A172 (cell line): ENCODE measurements at places on chromosomes 11 and 22.

- DNase-seq = no peak
Observed at GRCh38 chr22:45930324-45930723, 46.6 kb downstream of the WNT7B start.

DNA sequence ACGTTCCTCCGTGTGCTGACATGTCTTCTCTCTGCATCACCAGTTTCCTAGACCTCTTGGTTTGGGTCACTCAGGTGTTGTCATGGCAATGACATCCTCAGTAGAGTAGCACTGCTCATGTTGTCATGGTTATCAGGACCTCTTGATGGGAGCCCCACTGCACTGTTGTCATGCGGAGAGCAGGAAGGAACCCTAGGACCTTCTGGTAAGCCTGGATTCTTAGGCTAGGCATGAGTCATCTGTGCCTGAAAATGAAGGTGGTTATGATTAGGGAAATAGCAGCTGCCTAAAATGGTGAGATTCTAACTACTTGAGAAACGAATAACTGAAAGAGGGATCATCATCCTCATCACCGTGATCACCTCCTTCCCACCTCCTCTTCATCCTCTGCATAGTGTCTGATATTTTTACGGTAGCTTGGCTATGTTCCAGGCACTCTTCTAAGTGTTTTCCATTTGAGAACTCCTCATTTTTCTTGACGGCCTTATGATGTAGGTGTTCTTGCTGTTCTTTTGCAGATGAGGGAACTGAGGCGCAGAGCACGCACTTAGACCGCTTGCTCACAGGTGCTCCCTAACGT lies 858.4 kb downstream of the NTM start:
- DNase-seq = no peak

DNA sequence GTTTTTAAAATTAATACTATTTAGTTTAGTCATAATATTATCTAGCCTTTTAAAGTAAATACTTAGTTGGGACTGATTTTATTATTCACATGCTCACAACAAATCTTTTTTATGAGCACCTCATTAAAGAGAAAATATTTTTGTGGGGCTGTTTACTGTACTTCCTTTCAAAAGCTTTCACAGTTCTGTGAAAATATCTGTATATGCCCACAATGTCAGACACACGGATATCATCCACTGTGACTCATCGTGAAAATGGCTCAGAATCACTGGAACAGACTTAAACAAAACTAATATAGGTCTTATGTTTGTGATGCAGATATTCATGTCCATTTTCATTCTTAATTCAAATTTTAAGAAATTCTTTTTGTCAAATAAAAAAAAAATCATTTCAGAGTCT lies 305.2 kb downstream of the RAB38 start:
- no peak for DNase-seq

DNA sequence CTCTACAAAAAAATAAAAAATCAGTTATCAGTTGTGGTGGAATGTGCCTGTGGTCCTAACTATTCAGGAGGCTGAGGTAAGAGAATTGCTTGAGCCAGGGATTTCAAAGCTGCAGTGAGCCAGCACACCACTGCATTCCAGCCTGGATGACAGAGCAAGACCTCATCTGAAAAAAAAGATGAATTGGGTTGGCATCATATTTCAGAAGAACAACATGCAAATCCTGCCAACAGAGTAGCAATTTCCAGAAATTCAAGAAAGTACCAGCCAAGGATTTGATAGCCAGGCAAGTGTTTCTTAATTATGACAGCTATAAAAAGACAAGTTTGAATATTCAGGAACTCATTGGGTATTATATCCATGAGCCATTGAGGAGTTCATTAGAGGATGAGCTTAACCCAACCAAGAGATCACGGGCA lies 75.2 kb downstream of the USP47 start:
- peak; percentile 14 for DNase-seq

DNA sequence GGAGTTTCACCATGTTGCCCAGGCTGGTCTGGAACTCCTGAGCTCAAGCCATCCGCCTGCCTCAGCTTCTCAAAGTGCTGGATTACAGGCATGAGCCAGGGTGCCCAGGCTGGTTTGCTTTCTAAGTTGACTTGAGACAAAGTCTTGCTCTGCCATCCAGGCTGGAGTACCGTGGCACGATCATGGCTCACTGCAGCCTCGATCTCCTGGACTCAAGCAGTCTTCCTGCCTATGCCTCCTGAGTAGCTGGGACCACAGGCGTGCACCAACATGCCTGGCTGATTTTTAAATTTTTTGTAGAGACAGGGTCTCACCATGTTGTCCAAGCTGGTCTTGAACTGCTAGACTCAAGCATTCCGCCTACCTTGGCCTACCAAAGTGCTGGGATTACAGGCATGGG lies 31.0 kb downstream of the SNU13 start:
- DNase-seq = no peak

DNA sequence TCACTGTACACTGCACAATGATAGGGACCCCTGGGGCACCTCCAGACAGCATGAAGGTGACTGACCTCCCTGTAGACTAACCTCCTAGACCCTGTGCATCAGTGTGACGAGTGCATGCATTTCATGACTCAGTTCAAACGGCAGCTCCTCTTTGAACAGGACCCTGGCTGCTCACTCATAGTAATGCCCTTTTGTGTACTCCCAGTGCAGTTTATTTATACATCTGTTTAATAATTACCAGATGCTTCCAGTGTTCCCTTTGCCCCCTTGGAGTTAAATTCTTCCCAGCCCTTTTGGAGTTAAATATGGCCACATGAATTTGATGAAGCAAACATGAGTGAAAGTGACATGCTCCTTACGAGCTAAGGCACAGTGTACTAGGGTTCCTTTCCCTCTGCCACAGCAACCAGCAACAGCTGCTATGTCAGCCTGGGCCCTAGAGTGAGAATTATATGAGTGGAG lies 72.4 kb downstream of the PANX1 start:
- no peak for DNase-seq

- DNase-seq = no peak
Observed at GRCh38 chr22:46602025-46602424, 18.2 kb upstream of the GRAMD4 start.

DNA sequence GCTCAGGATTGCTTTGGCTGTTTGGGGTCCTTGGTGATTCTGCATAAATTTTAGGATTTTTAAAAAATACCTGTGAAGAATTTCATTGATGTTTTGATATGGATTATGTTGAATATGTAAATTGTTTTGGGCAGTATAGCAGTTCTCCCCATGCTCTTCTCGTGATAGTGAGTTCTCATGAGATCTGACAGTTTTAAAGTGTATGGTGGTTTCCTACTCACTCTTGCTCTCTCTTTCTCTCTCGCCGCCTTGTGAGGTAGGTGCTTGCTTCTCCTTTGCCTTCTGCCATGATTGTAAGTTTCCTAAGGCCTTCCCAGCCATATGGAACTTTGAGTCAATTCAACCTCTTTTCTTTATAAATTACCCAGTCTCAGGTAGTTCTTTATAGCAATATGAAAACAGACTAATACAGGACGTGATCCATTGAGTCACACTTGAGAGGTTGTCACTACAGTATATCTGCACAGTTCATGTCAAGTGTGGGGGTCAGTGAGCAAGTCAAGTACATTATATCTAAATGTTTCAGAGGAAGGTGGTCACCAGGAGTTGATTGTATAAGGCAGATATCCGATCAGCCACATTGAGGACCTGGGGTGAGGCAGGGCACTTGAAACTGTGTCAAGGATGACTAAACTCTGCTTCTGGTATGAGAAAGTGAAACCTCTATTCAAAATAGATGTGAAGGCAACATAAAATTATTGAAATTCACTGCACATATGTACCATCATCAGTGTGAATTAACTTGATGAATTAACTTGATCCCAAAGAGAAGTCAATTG lies 70.7 kb upstream of the CCDC179 start:
- no peak for DNase-seq
